ENCODE measurements at places on chromosomes 6 and 20.

DNA sequence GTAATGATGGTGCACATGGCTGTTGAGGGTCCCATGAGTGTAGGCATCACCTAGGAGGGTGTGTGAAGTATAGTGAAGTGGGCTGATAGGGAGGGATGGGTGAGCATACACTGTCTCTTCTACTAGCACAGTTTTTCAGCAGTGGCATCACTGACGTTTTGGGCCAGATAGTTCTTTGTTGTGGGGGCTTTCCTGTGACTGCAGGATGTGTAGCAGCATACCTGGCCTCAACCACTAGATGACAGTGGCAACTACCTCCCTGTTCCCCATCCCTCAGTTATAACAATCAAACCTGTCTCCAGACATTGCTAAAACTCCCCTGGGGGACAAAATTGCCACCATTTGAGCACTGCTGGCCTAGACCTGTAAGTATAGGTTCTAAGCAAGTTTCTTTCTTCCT is 239.0 kb downstream of the FOXC1 start:
- DNase-seq = no peak

DNA sequence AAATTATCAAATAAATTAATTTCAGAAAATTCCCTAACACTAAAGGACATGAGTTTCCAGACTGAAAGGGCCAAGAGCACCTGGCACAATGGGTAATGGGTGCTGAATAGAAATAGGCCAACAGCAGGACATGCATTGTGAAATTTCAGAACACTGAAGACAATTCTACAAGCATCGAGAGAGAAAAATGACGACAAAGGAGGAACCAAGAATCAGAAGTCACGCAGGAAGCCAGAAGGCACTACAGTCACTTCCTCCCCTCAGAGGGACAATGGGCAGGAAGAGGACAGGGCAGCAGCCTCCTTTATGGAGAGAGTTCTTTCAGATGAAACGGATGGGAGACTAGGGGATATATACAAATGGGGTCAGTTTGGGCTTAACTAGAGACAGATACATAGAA is 29.6 kb downstream of the PCNA start:
- no peak for DNase-seq

DNA sequence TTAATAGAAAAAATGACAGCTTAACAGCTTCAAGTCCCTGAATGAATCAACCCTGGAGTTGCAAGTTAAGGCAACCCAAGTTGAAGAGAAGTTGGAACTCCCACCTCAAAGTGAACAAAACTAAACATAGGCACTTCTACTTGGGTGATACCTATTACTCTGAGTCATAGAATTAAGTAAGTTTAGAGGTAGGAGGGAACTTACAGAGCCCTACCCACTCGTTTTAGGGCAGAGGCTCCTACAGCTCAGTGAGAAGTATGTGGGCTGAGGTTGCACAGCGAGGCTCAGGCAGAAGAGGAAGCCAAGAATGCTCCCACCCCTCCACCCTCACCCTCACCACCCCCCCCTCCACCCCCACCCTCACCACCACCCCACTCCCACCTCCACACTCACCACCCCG is 42.2 kb downstream of the NFATC2 start:
- no peak for DNase-seq

GRCh38 chr6:144639654-144640053 is 354.5 kb downstream of the UTRN start:
- no peak for DNase-seq

Data from Right ventricle myocardium inferior (tissue), 1 donor.